CD4-positive, alpha-beta memory T cell (primary cell): ENCODE measurements at places on chromosomes 6 and 20.

GRCh38 chr20:56755201-56755600 is 126.1 kb downstream of the TFAP2C start:
- DNase-seq = no peak

GRCh38 chr6:62480544-62480943 is 194.5 kb upstream of the KHDRBS2 start:
- DNase-seq = no peak

GRCh38 chr20:34334654-34335407 is 28.2 kb upstream of the ITCH start:
- DNase-seq = no peak

DNA sequence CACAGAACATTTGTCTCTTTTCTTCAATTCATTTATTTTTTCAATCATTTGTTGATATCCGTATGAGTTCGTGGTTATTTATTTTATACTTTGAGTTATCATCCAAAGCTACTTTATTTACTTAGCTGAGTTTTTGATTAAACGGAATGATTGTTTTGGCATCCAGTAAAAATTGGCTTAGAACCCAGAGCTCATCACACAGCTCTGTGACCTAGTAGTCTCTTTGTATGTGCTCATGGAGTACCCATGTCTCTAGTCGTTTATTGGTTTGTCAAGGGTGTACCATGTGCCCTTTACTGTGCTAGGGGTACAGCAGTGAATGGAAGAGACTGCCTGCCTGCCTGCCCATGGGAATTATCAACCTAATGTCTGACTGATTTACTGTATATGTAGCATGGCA is 142.2 kb downstream of the MYLK4 start:
- no peak for DNase-seq

DNA sequence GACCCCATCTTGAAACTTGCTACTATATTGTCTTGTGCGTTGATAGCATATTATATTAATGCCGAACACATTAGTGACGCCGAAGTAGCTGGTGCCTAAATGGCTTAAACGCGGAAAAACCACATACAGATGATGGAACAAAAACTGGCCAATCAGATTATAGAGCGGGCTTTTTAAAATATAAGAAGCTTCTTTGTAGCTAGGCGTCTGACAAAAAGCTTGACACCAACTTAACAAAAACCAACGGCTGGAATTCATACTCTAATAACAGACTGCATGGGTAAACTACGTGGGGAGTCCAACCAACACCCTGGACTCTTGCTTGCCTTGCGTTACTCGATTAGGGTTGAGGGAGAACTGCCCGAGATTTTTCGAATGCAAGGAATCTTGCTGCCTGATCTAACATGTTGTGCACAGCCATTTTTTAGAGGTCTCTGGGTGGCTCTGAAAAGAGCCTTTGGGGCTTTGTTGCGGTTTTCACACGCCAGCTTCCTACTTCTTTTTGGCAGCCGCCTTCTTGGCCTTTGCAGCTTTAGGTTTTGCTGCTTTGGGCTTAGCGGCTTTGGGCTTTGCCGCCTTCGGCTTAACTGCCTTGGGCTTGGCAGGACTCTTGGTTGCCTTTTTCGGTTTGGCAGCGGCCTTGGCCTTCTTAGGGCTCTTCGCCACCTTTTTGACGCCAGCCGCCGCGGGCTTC is 45.7 kb downstream of the OR2B2 start:
- DNase-seq = peak; percentile 77

GRCh38 chr6:67802771-67803170 is 832.3 kb upstream of the ADGRB3 start:
- no peak for DNase-seq

DNA sequence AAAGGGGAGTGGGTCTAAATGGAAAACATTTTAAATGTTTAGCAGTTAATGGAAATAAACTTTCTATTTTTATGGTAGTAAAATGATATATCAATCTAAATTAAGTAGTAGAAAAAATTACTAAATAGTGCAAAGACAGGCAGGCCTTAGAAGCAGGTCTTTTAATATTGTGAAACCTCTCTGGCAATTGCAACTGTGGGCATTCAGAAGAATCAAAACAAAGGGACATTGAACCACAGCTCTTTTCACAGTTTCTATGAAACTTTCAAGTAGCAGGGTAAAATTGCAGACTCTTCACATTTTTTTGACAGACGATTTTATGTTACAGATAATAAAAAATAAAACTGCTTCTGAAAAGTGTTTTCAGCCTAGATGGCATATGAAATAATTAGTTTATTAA is 533.7 kb downstream of the BCKDHB start:
- DNase-seq = no peak
